ENCODE measurements at places on chromosomes 6 and 20. TPM values are rescaled to one million over a fixed set of nuclear protein-coding genes. Genes with fewer than 3 reads are reported as not detected.

GRCh38 chr20:12159261-12159660 is 241.6 kb downstream of the BTBD3 start:
- H3K36me3 ChIP-seq: no peaks in the 10 kb centered on the region
- no peak for DNase-seq
- no peaks in the 10 kb centered on the region for H3K27me3 ChIP-seq

- H3K4me3 ChIP-seq: no peak overlapping the region
- no peak for DNase-seq
- no peaks in the 10 kb centered on the region for H3K27me3 ChIP-seq
- peaks cover 13% of the 10 kb centered on the region for H3K36me3 ChIP-seq
These were observed 15.7 kb downstream of the MTG2 start for GRCh38 chr20:62198496-62198895.

- no peaks in the 10 kb centered on the region for H3K27me3 ChIP-seq
- no peaks in the 10 kb centered on the region for H3K4me1 ChIP-seq
- no peaks in the 10 kb centered on the region for H3K36me3 ChIP-seq
- no peak overlapping the region for H3K4me3 ChIP-seq
- H3K27ac ChIP-seq: no peak overlapping the region
These were observed 467.3 kb downstream of the ADGRB3 start for GRCh38 chr6:69102416-69102815.

Gene CEP85L
- total RNA-seq: 3.2 TPM

Gene TP53TG5
- 1.0 TPM for total RNA-seq

Gene SLC17A9
- 54.7 TPM for total RNA-seq

DNA sequence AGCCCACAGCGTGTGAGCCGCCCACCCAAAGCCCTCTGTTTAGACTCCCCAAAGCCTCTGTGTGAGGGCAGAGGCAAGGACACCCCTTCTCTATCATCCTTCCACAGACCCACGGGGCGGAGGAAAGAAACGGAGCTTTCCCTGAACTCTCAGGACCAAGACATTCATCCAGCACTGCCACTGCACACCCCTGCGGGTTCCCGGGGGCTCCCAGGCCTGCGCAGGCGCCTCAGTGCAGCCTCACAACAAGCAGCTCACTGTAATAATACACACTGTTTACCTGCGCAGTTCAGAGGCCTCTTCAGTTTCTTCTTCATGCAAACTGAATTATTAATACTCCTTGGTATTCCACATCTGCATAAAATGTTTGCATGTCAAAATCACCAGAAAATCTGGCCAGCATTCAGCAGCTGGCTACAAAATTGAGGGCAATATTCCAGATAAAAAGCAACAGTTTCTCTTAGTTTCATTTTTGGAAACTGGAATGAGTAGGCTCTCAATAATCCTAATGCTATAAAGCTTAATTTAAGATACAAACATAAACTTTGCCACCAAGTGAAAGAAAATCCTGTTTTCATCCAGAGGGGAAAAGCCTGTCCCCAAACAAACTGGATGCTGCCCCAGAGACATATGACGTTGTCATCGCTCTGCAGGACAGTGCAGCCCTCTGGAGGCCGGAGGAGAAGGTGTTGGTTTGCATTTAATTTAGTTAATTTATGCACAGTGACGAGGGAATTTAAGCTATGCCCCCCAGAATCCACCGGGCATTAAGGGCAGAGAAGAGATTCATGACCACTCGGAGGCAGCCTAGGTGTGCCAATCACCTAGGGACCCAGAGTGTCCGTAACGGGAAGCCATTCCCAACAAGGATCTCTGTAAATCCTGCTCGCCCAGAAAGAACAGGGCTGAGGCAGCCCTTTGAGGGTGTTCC is 45.3 kb downstream of the NINL start:
- H3K4me1 ChIP-seq: no peaks in the 10 kb centered on the region
- H3K27ac ChIP-seq: no peak overlapping the region
- peak overlapping the region; percentile 3 for H3K4me3 ChIP-seq
- H3K36me3 ChIP-seq: no peaks in the 10 kb centered on the region

Gene GTSF1L
- total RNA-seq: not detected

Gene LY6G6D
- total RNA-seq: not detected

DNA sequence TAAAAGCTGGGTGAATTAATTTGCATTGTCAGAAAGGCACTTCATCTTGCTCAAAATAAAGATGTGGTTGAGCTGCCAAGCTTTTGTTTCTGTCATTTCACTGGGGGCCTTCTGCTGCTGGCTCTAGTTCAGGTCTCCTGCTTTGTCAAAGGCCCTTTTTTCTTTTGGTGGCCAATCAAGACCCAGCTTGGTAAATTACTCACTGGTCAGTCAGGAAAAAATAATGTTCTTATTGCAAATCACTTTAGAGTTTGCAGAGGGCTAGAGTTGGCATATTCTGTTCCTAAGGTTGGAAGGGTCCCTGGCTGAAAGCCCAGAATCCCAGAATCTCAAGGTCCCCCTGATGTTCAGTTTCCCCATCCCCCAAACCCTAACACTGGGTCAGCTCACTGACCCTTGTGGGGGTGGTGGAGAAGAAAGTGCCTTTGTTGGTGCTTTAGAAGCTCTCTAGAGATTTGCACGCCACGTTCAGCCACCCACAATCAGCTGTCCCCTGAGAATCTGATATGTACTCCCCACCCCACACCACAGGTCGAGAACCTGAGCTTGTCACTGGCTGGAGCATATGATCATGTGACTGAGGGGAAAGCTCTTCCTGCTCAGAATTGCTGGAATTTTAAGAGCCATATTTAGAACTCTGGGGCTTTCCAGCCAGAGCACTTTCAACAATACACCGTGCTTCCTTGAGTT is 21.7 kb upstream of the BNIP5 start:
- no peaks in the 10 kb centered on the region for H3K36me3 ChIP-seq
- no peak overlapping the region for H3K4me3 ChIP-seq
- no peak for DNase-seq
- no peaks in the 10 kb centered on the region for H3K4me1 ChIP-seq

GRCh38 chr6:151409260-151409659 is 17.9 kb upstream of the ZBTB2 start:
- DNase-seq: no peak
- no peaks in the 10 kb centered on the region for H3K27me3 ChIP-seq
- no peak overlapping the region for H3K4me3 ChIP-seq
- no peak overlapping the region for H3K27ac ChIP-seq

Gene LINC00237
- total RNA-seq: not detected

- no peaks in the 10 kb centered on the region for H3K36me3 ChIP-seq
- H3K4me1 ChIP-seq: no peaks in the 10 kb centered on the region
- DNase-seq: no peak
These were observed 34.4 kb upstream of the LOC128125822 start for GRCh38 chr6:63537959-63538300.

DNA sequence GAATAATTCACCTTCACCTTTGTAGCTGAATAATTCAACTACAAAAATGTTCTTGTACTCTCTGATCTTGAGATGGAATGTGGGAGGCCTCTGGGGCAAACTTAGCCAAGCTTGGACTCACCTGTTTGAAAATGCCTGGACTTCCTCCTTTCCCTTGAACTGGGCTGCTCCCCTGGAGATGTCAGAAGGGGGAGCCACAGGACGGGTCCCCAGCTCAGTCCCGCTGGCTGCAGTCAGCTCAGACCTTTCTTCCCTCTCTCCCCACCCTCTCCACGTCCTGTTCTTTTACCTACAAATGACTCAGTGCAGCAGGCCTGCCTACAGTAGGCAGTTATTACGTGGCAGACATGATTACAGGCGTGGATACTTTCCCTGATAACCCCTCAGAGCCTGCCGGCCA is 131.5 kb upstream of the RALGAPA2 start:
- DNase-seq: no peak
- no peak overlapping the region for H3K27ac ChIP-seq
- H3K4me1 ChIP-seq: no peaks in the 10 kb centered on the region
- no peak overlapping the region for H3K4me3 ChIP-seq
- no peaks in the 10 kb centered on the region for H3K36me3 ChIP-seq
- no peaks in the 10 kb centered on the region for H3K27me3 ChIP-seq

Gene BTN1A1
- total RNA-seq: not detected

DNA sequence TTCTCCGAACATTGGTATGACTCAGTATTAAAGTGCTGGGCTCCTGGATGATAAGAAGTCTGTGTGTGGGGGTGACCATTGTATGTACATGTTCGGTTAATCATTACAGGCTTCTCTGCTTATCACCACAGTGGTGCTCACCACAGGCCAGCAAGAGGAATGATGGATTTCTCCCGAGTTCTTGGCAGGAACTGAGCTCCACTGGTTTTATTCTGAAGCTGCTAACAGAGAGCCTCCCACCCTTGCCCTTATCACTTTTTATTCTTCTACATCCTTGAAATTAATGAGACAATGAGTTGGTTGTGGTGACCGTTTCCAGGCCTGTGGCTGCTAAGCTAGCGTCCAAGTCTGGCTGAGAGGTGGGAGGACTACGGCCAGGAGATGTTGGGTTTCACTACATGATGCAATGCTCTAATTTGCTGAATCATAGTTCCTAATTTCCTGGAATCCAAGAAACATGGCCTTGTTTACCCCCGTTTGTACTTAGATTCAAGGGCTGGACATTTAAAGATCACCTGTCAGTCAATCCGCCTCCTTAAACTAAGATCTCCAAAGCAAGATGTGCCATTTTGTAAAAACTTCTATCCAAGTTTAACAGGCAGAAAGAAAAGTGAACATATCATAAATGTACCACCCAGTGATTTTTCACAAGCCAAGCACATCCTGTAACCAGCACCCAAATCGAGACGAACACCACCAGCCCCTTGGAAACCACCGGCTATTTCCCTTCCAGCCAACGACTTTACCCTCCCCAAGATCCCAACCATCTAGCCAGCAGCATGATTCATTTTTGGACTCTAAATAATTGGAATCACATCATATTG is 172.5 kb downstream of the FOXA2 start:
- H3K4me3 ChIP-seq: no peak overlapping the region
- H3K4me1 ChIP-seq: no peaks in the 10 kb centered on the region
- H3K27ac ChIP-seq: peak overlapping the region; percentile 14
- peak; percentile 38 for DNase-seq
- no peaks in the 10 kb centered on the region for H3K36me3 ChIP-seq
- H3K27me3 ChIP-seq: no peaks in the 10 kb centered on the region

- no peak overlapping the region for H3K27ac ChIP-seq
- H3K4me1 ChIP-seq: no peaks in the 10 kb centered on the region
- no peak overlapping the region for H3K4me3 ChIP-seq
- no peaks in the 10 kb centered on the region for H3K27me3 ChIP-seq
These were observed 113.9 kb upstream of the ZNF217 start for GRCh38 chr20:53707371-53708055.

GRCh38 chr6:37243816-37244370 is 13.7 kb upstream of the TBC1D22B start:
- peak overlapping the region; percentile 74 for H3K27ac ChIP-seq
- peaks cover 10% of the 10 kb centered on the region for H3K4me1 ChIP-seq
- no peaks in the 10 kb centered on the region for H3K27me3 ChIP-seq
- H3K4me3 ChIP-seq: no peak overlapping the region
- no peaks in the 10 kb centered on the region for H3K36me3 ChIP-seq
- DNase-seq: no peak

Gene SLC4A11
- total RNA-seq: 1.2 TPM

Gene RUNX2
- 1.7 TPM for total RNA-seq

- peak overlapping the region; percentile 12 for H3K4me3 ChIP-seq
- no peaks in the 10 kb centered on the region for H3K36me3 ChIP-seq
- no peaks in the 10 kb centered on the region for H3K4me1 ChIP-seq
These were observed 165.9 kb downstream of the SASH1 start for GRCh38 chr6:148508401-148509041.

- H3K27me3 ChIP-seq: no peaks in the 10 kb centered on the region
- H3K4me3 ChIP-seq: no peak overlapping the region
- no peaks in the 10 kb centered on the region for H3K4me1 ChIP-seq
- H3K36me3 ChIP-seq: no peaks in the 10 kb centered on the region
- no peak for DNase-seq
- no peak overlapping the region for H3K27ac ChIP-seq
These were observed 113.7 kb downstream of the CDH26 start for GRCh38 chr20:60071965-60072364.

Gene CGA
- not detected for total RNA-seq

DNA sequence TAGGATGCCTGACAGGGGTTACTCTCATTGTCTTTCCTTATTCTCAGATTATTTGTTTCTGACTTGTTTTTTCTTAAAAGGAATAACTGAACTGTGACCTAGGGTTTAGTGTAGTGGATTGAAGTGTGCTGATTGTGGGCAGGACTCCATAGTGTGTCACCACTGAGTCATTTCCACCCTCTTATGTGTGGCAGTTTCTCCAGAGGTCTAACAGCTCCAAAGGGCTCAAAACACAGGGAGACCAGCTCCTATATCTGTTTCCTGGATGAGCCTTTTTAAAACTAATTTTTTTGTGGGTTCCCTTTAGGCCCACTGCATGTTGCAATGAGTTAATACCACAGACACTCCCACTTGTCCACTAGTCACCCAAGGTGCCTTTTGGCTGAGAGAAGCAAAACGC is 951.1 kb upstream of the ADGRB3 start:
- H3K27me3 ChIP-seq: no peaks in the 10 kb centered on the region
- H3K36me3 ChIP-seq: no peaks in the 10 kb centered on the region
- DNase-seq: no peak

Gene KIAA1586
- total RNA-seq: 6.7 TPM

Gene CRIP3
- total RNA-seq: 1.8 TPM

Gene FAM50B
- 3.9 TPM for total RNA-seq
